ENCODE measurements at places on chromosomes 3 and 15.

GRCh38 chr15:65829130-65829764 lies 37.2 kb upstream of the DENND4A start:
- DNase-seq: no peak

- DNase-seq: no peak
These were observed 607 bp upstream of the SENP2 start for GRCh38 chr3:185585518-185585858.

DNA sequence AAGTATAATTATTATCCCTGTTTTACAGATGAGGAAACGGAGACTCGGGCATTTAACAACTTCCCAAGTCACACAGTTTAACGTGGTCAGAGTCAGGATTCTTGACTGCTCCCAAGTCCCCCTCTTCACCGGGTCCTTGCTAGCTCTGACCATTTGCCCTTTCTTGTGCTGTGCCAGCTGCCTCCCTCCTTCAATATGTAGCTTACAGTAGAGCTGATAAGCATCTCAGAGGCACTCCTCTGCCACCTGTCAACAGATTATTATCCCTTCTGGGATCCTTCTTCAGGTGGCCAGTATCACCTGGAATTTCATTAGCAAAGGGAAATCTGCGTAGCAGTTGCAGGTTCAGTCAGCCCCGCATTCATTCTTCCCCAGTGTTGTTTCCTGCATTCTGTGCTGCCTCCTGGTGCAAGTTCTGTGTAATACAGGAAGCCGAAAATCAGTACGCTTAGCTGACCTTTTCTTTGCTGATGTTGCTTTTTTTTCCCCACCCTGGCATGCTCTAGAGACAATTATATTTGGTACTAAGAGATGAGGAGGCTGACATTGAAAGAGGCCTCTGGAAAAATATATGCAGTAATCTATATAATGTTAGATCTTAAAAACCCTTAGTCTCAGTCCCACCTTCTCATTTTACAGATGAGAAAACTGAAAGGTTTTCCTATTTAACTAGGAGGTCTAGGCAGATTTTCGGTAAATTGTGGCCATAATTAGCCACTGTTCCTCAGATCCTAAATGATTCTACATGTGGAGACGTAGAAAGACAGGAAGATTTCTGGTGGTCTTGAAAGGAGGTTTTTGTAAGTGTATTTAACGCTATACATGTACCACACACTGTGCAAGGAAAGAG lies 24.8 kb downstream of the TMOD2 start:
- peak; percentile 60 for DNase-seq

GRCh38 chr3:124455891-124456290 lies 274.4 kb upstream of the UMPS start:
- no peak for DNase-seq

DNA sequence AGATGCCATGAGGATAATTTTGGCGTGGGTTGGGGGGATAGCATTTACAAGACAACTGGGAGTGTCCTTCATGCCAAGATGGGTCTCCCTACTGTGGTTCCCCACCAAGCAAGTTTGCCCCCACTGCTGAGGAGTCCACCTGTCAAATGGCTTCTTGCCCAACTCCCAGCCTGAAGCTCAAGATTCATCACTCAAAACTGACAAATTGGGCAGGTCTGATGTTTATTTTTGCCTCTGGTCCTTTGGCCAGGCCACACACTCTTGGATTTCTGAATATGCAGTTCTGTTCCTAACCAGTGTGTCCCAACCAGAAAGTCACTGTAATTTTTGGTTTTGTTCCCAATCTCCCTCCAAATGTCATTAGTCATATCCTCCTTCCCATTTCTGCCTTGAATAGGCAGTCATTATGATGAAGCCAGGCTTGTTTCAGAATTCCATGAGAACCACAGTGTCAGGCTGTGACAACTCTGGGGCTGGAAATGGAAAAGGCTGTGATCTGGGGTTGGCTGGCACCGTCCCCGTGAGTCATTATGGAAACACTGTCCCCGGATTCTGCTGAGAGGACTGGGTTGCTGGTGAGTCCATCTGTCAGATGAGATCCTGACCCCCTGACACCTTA lies 29.3 kb upstream of the MEF2A start:
- no peak for DNase-seq

- no peak for DNase-seq
These were observed 12.1 kb upstream of the THSD4 start for GRCh38 chr15:71103102-71103676.

GRCh38 chr3:147809206-147809605 lies 400.0 kb downstream of the ZIC1 start:
- no peak for DNase-seq

DNA sequence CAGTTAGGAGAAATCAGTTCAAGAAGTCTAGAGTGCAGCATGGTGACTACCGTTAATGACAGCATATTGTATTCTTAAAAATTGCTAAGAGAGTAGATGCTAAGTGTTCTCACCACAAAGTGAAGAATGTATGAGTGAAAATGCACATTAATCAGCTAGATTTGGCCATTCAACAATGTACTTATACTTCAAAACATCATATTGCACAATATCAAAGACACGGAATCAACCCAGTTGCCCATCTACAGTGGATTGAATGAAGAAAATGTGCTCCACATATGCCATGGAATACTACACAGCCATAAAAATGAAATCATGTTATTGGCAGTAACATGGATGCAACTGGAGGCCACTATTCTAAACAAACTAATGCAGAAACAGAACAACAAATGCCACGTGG lies 119.9 kb upstream of the NDN start:
- no peak for DNase-seq

- DNase-seq: no peak
These were observed 494.3 kb downstream of the PDCD6IP start for GRCh38 chr3:34292605-34293300.

All from nephron progenitor cell (in vitro differentiated cells).